PC-3 (cell line): ENCODE measurements at places on chromosomes 7 and 10. TPM values are rescaled to one million over a fixed set of nuclear protein-coding genes. Genes with fewer than 3 reads are reported as not detected.

DNA sequence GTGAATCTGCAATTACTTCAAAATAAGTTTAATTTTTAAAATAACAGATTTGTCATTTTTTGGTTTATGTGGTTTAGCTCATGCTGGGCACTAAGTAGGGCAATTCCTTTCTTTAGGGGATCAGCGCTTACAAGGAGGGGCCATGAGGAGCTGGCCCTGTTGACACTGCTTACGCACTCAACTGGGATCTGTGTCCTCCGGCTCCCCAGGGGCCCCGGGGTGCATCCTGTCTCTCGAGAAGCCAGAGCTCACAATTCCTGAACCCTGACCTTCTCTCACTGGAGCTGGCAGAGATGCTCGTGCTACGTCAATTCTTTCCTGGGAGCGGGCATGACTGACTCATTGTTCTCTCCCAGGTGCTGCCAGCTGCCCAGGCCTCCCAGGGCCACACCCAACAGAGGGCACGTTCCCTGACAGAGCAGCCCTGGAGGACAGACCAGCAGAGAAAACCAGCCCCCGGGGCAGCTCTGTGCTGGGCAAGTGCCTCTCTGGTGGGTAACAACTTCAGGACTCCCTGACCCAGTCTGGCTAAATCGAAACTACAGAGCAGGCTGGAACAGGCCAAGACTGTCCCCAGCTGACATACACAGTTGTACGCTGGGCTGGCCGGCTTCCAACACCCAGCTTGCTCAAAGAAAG lies 36.8 kb downstream of the CTBP2 start:
- no peaks in the 10 kb centered on the region for H3K27me3 ChIP-seq
- peaks cover 38% of the 10 kb centered on the region for H3K4me1 ChIP-seq
- H3K27ac ChIP-seq = peak overlapping the region; percentile 96
- H3K4me3 ChIP-seq = peak overlapping the region; percentile 38; the same call in 1 of the 2 replicates
- DNase-seq = peak; percentile 93
- peaks cover 17% of the 10 kb centered on the region for H3K36me3 ChIP-seq

Gene TMEM229A
- not detected in 2 replicates for total RNA-seq

GRCh38 chr7:33093266-33093665 lies 15.9 kb downstream of the RP9 start:
- H3K27ac ChIP-seq = no peak overlapping the region
- DNase-seq = no peak
- H3K4me3 ChIP-seq = no peak overlapping the region
- H3K27me3 ChIP-seq = no peaks in the 10 kb centered on the region
- peaks cover 8% of the 10 kb centered on the region; the same call in 1 of the 2 replicates for H3K4me1 ChIP-seq

DNA sequence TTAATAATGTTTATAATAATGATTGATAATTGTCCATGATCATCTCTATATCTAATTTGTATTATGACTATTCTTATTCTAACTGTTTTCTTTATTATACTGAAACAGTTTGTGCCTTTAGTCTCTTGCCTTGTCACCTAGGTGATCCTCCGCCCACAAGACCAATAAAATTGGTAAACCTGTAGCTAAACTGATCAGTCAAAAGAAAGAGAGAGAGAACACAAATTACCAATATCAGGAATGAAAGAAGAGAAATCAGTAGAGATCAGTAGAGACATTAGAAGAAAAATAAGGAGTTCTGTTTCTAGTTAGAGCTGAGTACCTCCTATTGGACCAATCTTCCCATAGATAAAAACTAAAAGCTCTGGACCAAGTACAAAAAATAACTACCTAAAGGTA lies 6.1 kb upstream of the COA1 start:
- H3K27ac ChIP-seq = no peak overlapping the region
- DNase-seq = no peak
- 0 out of 2 replicates have a peak, but pooled peaks cover 2% of the 10 kb centered on the region for H3K4me1 ChIP-seq
- H3K36me3 ChIP-seq = no peaks in the 10 kb centered on the region

DNA sequence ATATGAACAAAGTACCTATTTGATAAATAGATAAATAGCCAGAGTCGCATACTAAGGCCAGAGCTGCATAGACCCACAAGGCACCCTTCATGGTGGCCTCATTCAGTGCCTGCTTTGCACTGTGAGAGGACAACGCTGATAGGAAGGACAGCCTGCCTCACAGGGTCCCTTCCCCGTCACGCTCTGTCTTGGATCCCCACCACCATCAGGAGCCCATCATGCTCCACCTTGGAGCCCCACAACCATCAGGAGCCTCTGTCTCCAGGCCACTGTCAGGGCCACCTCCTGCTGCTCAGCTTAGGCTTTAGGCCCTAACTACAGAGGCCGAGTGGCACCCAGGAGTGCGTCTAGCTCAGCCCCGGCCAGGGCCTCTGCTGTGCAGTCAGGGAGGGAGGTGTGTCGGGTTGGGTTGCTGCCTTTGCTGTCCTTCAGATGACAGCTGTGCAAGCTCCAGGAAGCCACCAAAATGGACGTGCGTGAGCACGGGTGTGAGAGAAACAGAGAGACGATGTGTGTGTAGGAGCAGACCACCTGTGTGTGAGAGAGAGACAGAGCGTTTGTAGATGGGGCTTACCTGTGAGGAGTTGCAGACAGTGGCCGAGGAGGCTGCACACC lies 516.9 kb downstream of the GLRX3 start:
- H3K27ac ChIP-seq = no peak overlapping the region
- no peaks in the 10 kb centered on the region for H3K4me1 ChIP-seq
- no peak overlapping the region for H3K4me3 ChIP-seq
- no peaks in the 10 kb centered on the region for H3K36me3 ChIP-seq
- DNase-seq = no peak

Gene WASHC2C
- total RNA-seq = 16.1 and 17.3 TPM in 2 replicates
